ENCODE measurements at places on chromosomes 7 and 10. TPM values are rescaled to one million over a fixed set of nuclear protein-coding genes. Genes with fewer than 3 reads are reported as not detected.
A peak's percentile ranks its signal among the peaks of the same experiment; 100 is the strongest.

DNA sequence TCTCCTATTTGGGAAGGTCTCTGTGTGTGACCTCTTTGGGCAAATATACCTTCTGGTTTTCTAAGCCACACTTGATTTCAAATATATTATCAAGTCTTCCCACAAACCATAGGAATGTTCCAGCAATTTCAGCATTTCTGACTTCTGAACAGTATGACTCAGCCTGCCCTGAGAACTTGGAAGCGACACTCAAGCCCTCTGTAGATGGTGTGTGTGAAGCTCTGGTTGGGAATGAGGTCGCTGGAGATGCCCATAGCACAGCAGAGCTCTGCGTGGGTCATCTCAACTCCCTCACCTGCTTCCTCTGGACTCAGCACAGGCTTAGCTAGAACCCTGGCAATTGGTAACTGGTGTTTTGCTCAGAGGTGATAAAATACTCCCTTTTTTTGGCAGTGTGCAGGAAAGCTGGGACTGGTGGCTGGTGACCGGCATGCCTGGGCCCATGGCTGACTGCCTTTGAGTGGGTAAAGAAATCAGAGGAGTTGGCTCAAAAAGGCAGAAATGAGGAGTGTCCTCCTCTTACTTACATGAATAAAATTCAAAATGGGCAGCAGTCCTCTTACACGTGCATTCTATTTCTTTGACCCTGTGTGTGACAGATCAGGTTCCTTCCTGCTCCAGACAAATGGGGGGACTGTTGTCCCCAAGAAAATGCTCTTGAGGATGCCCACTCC, 87.5 kb upstream of the NRP1 start:
- DNase-seq = no peak

- no peak for DNase-seq
Measured at GRCh38 chr10:30185916-30186315, 126.5 kb upstream of the JCAD start.

GRCh38 chr7:45670717-45671116, 96.5 kb downstream of the ADCY1 start:
- no peak for DNase-seq

Gene ANKRD1
- not detected for total RNA-seq

Gene MYL10
- not detected for total RNA-seq

DNA sequence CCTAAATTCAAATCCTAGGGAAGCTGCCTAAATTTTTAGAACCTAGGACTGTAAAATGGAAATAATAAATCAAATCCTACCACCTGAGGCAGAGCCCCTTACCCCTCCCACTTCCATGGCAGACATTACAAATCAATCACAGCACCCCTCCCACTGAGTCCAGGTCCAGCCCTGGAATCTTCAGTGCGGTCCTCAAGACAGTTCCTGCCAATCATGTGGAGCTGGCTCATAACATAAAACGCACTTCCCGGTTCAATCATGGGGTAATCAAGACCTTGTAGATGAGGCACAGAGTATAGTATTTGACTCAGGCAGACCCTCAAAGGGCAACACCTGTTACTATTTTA, 157.0 kb downstream of the SLIT1 start:
- DNase-seq = no peak

Gene PAPOLB
- not detected for total RNA-seq

Gene SEMA3D
- 2.2 TPM for total RNA-seq

GRCh38 chr7:132511921-132512320, 64.3 kb downstream of the PLXNA4 start:
- DNase-seq = no peak

DNA sequence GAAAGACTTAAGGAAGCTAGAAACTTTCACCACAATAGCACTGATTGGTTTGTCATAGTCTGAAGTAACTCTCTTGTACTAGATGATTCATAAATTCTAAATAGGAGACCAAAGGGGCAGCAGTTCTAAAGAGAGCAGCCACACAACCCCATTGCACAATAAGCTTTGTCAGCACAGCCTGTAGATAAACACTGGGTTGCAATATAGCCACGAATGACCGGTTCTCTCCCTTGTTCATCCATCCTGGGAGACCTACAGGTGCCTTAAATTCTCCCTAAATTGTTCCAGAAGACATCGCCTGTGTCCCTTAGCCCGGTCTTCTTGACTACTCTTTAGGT, 167.0 kb downstream of the SNX13 start:
- no peak for DNase-seq

- no peak for DNase-seq
Measured at GRCh38 chr10:98246911-98247805, 20.8 kb downstream of the LOXL4 start.

Gene GHRHR
- total RNA-seq = not detected

Gene C7orf33
- not detected for total RNA-seq

GRCh38 chr10:126199221-126199998, 188.9 kb downstream of the ADAM12 start:
- no peak for DNase-seq

DNA sequence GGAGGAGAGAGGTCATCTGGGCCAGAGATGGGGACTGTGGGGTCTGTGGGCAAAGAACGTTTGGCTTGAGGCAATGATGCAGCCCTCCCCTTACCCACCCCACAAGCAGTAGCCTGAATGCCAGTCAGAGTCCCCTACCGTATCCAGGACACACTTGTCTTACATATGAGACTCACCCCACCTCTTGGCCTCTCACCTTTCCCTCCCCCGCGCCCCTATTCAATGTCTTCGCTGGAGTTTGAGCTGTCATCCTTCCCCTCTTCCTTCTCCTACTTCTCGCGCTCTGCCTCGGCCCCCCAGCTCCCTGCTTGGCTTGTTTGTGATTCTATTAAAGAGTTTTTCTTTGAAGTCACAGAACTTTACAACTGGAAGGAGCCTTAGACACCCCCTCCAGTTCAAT, 8.9 kb downstream of the PRRT4 start:
- peak; percentile 20 for DNase-seq

Gene RBP3
- total RNA-seq = not detected

Gene SLC18A3
- 0.49 TPM for total RNA-seq

Gene ATXN7L1
- 16.2 TPM for total RNA-seq

Gene FAM131B
- 1.5 TPM for total RNA-seq

Gene INSYN2A
- total RNA-seq = 0.25 TPM

GRCh38 chr10:5977471-5978229, at the start of gene IL15RA:
TSS of gene IL15RA (minus strand) at chr10:5977543. CDS start at chr10:5977492, 51 bp downstream.
- no peak for DNase-seq

GRCh38 chr10:73244866-73245477, 2.1 kb downstream of the DNAJC9 start:
- DNase-seq = no peak

- no peak for DNase-seq
Measured at GRCh38 chr10:6333086-6333485, 130.4 kb downstream of the PFKFB3 start.

GRCh38 chr10:71952745-71953144, 11.4 kb upstream of the CHST3 start:
- no peak for DNase-seq

DNA sequence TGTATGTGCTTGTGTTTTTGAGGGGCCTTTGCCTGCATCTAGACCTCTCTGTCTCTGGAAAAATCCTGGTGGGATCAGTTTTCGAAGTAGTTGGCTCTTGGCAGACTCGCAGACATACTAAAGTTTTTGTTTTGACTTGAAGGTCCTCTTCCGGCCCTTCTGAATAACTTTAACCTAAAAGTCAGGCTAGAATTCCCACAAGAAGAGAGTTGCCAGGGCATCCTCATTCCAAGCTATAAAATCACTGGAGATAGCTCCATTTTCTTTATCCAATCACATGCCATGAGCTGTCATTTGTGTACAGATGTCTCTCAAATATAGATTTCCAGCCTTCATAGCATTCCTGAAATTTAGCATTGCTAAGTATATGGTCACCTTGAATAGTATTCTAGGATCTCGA, 967.8 kb downstream of the LRMDA start:
- no peak for DNase-seq

Gene BRAF
- total RNA-seq = 52.8 TPM

DNA sequence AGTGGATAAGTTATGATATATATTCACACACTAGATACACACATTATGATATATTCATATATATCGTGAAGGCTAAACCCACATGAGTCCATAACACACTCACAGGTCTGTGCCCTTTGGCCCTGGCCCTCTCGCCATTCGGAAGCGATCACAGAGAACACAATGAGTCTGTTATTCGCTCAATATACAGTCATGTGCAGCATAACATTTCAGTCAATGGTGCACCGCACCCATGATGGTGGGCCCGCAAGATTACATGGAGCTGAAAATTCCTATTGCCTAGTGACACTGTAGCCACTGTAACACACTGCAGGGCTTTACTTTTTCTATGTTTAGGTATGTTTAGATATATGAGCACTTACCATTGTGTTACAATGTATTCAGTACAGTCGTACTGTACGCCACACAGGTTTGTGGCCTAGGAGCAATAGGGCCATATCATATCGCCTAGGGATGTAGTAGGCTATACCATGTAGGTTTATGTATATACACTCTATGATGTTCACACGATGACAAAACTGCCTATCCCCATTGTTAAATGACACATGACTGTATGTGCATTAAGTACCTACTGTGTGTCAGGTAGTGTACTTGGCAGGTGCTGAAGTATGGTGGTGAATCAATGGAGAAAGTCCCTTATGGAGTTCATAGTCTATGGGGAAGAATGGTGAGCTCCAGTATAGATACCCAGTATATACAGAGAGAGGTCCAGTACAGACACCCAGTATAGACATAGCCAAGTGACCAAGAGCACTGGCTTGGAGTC, 198.8 kb upstream of the KLF14 start:
- no peak for DNase-seq

DNA sequence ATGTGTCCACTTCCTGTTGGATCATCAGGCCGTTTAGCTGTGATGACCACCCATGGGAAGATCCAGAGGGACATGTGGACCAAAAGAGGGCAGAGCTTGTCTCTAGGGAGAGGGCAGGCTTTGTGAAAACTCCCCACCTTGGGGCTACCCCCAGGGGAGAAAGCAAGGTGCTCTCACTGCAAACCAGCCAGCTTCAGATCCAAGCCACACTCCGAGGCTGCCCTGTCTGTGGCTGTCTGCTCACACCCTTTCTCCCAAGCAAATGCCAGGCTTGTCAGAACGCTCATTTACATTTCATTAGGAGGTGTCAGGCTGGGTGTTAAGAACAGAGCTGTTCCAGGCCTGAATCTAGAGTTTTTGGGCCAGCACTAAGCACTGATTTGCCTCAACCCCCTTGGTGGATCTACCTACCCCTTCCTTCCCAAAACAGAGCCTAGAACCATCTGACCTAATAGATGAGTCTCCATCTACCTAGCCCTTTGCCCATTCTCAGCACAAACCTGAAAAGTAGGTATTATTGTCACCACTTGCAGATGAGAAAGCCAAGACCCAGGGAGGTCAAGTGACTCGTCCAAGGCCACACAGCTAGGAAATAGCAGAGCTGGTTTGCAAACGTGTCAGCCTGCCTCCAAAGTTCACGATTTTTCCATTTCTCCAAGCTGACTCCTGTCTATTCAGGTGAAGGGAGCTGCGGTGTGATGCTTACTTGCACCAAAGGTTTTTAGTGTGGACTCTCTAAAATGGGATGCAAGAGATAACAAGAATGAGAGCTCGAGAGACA, 130.9 kb downstream of the EMX2 start:
- no peak for DNase-seq

Gene DEPP1
- total RNA-seq = 155 TPM

DNA sequence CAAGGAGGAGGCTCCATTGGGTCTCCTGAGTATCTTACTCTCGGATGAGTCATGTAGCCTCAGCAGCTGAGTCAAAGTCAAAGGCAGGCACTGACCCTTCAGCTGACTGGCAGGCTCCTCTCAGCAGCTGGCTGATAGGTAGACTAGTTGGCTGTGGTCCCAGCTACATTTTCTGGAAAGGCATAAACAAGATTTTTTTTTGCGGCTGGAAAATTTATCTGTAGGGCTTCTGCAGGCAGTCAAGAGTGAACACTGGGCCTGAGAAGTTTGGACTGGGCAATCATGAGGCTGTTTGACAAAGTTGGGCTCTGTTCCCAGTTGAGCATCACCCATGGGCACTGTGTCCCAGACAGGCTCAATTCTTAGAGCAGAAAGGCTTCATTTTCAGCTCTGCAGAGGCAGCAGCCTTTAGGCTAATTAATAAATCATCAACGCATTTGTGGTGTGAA, 796.2 kb downstream of the CCSER2 start:
- DNase-seq = no peak

- DNase-seq = no peak
Measured at GRCh38 chr7:157267516-157267915, 69.3 kb upstream of the DNAJB6 start.
